ENCODE measurements at places on chromosomes 5 and 9.

DNA sequence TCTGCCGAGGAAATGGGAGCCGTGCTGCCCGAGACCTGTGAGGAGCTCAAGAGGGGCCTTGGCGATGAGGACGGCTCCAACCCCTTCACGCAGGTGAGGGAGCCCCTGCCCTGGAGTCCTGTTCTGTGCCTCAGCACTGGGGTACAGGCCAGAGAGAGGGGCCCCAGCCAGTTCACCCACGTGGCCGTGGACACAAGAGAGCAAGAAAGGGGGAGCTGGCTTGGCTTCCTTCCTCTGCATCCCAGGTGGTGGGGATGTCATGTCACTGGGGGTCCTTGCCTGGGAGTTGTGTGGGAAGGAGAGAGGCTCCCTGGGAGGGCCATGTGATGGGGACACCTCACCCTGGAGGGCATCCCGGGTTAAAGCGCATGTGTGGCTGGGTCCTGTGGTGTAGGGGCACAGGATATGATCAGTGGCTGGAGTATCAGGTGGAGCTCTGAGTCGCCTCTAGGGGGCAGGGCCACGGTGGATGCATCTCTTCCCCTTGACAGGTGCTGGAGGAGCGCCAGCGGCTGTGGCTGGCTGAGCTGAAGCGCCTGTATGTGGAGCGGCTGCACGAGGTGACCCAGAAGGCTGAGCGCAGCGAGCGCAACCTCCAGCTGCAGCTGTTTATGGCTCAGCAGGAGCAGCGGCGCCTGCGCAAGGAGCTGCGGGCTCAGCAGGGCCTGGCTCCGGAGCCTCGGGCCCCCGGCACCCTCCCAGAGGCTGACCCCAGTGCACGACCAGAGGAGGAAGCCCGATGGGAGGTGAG, 7.5 kb downstream of the N4BP3 start:
- peak; percentile 92 for DNase-seq

DNA sequence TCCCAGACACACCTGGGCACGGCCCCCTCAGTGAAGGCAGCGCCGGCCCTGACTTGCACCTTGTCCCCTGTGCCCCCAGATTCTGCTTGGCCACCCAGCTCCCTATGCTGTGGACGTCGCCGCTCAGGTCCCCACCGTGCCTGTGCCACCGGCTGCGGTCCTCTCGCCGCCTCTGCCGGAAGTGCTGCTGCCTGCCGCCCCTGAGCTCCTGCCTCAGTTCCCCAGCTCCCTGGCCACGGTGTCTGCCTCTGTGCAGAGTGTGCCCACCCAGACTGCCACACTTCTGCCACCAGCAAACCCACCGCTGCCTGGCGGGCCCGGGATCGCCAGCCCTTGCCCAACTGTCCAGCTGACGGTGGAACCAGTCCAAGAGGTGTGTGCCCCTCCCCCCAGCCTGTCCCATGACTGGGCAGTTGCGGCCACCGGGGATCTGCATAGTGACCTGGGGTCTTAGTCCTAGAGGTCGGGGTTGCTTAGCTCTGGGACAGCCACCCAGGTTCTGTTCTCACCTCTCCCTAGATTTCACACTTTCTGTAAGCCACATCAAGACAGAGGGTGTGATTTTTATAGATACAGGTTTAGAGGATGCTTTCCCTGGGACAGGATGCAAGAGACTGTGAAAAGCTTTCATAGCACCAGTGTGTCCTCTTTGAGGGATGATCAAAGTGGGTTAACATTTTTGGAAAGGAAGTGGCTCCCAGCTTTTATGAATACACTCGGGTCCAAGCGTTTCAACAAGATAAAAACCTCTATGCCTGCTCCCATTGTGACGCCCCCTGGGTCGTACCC, 78.0 kb downstream of the WNK2 start:
- peak; percentile 4 for DNase-seq

DNA sequence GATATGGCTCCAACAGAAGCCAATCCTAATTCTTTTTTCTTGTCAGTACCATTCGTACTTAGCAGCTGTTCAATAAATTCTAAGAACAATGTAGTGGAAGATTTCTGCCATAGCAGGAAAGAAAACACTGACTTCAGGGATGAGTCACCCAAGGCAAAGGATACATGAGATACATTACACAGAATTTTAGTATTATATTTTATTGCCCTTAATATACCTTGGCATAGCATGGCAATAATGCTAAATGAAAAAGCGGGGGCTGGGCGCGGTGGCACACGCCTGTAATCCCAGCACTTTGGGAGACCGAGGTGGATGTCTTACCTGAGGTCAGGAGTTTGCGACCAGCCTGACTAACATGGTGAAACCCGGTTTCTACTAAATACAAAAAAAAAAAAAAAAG, 619.1 kb upstream of the DAB2 start:
- no peak for DNase-seq

GRCh38 chr9:16559418-16560188, 310.9 kb downstream of the BNC2 start:
- no peak for DNase-seq

DNA sequence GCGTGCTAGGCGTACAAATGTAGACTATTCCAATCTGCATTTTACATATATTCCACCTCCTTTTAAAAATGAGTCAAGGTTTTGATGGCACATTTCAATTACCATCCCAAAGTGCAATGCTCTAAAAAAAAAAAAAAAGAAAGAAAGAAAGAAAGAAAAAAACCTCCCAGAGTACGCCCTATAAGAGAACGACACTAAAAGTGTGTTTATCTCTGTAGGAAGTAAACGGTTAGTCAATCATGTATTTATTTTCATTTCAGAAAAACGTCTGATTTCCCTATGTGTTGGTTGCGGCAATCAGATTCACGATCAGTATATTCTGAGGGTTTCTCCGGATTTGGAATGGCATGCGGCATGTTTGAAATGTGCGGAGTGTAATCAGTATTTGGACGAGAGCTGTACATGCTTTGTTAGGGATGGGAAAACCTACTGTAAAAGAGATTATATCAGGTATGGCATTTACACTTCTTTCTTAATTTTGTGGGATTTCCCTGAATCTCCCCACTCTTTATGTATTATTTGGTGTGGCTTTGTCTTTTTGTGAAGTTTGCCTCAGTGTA, 1.1 kb downstream of the ISL1 start:
- no peak for DNase-seq

DNA sequence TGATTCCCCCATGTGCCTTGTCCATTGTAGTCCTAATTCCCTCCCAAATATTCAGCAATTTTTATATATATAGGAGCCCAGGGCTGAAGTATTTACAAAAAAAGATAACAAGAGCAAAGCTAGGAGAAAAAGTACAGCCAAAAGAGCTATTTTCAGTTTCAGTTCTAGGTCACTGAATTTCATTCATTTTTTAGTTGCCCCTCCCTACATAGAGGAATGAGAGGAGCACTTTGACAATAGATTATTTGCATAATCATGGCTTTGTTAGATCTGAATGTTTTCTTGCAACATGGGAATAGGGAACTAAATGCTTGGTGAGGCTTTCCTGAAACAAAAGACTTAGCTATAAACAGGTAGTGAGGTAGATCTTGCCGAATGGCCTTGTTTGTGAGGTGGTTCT, 15.3 kb upstream of the F2RL2 start:
- no peak for DNase-seq
